Hindlimb muscle (tissue), 1 donor: ENCODE measurements at places on chromosomes 1 and 21. TPM values are rescaled to one million over a fixed set of nuclear protein-coding genes. Genes with fewer than 3 reads are reported as not detected.
A peak's percentile ranks its signal among the peaks of the same experiment; 100 is the strongest.

The VASH2 gene
- 34.8 TPM for polyA plus RNA-seq

The LMOD1 gene
- polyA plus RNA-seq, result 46.6 TPM

The LCE1D gene
- polyA plus RNA-seq, result not detected

The GNAT2 gene
- not detected for polyA plus RNA-seq

The APOBEC4 gene
- polyA plus RNA-seq, result not detected

The AURKAIP1 gene
- polyA plus RNA-seq, result 71.7 TPM

The ST6GALNAC5 gene
- 1.9 TPM for polyA plus RNA-seq

The C1QA gene
- polyA plus RNA-seq, result 39.3 TPM

- peak; percentile 34 for DNase-seq
Measured at GRCh38 chr21:42781971-42782722, 97.2 kb downstream of the WDR4 start.

DNA sequence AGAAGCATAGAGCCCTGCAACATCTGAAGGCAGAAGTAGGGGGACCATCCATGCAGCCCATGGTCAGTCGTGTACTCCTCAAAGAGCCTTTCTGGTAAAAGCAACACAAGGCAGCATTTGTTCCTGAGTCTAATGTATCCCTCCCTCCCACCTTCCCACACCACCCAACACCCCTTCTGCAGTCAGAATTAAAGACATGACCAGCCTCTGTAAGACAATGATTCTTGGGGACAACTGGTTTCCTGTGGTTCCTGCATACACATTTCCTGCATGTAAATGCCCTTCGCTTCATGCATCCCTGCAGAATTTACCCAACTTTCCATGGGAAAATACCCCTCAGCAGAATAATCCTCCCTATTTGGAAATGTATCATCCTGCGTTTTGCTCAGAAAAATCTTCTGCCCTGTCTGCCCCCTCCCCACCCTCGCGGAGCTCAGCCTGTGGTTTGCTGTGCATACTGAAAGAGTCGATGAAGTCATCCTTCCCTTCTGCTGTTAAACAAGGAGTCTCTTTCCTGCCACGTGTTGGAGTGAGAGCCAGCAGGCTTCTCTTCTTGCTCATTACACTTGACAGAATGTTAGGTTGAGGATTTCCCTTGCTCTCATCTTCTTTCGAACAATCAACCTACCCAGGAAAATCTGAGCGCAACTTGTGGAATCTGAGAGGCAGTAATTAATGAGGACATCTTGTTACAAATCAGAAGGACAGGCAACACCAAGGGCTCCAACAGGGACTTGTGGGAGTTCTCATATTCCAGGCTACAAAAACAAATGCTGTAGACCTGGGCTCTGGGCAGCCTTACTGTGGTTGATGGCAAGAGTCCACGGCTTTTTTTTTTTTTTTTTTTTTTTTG lies 4.7 kb downstream of the TNN start:
- DNase-seq, result peak; percentile 91

DNA sequence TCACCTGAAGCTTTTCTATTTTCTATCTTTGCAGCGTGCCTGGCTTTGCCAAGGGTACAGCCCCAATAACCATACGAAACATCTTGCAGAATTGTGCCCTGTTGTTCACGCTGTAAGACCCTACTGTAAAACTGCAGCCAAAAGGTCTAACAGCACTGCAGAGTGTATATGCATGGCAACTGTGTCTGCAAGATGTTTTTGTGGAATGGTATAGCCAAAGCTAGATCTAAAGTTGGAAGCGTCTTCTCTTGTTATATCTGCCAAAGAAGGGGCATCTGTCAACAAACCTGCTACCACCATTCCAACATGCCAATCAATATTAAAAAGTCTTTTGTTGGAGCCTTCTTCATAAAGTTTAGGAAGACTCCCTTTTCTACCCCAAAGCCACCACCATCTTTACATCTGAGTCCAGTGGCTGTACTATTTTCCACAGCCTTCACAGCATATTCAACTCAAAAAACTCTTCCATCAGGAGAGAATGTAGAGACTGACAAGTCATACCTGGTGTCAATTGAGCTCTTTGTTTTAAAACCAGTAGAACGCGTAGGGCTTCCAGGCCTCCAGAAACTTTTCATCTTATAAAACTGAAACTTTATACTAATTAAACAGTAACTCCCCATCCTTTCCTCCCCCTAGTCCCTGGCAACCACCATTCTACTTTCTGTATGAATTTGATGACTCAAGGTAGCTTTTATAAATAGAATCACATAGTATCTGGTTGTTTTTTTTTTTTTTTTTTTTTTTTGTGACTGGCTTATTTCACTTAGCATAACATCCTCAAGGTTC lies 40.0 kb downstream of the ZSCAN20 start:
- no peak for DNase-seq

- no peak for DNase-seq
Measured at GRCh38 chr1:43235451-43236121, 34.2 kb upstream of the TMEM125 start.

DNA sequence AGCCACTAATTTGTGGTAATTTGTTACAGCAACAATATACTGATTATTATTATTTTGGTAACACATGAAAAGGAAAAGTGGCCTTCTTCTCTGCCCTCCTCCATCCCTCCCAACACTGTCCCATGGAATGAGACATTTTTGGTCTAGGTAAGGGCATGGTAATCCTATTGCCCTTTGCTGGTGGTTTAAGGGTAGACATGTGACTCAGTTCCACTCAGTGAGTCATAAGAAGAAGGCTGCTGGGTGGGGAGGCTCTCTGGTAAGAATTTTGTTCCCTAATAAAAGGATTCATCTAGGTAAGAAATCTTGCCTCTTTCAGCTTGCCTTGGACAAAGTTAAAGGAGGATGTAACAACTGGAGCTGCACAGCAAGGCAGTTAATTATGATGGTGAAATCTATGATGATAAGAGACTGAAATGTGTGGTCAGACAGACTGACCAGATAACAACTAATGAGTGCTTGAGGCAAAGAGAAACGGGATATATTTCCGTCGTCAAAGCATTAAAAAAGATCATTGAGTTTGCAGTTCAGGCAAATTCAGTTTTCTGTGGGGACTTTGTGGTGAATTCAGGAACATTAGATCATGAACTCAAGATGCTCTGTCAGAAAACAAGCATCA lies 232.0 kb upstream of the KCNK2 start:
- DNase-seq, result no peak

GRCh38 chr1:173545688-173546087 lies 57.2 kb downstream of the SLC9C2 start:
- DNase-seq, result no peak

DNA sequence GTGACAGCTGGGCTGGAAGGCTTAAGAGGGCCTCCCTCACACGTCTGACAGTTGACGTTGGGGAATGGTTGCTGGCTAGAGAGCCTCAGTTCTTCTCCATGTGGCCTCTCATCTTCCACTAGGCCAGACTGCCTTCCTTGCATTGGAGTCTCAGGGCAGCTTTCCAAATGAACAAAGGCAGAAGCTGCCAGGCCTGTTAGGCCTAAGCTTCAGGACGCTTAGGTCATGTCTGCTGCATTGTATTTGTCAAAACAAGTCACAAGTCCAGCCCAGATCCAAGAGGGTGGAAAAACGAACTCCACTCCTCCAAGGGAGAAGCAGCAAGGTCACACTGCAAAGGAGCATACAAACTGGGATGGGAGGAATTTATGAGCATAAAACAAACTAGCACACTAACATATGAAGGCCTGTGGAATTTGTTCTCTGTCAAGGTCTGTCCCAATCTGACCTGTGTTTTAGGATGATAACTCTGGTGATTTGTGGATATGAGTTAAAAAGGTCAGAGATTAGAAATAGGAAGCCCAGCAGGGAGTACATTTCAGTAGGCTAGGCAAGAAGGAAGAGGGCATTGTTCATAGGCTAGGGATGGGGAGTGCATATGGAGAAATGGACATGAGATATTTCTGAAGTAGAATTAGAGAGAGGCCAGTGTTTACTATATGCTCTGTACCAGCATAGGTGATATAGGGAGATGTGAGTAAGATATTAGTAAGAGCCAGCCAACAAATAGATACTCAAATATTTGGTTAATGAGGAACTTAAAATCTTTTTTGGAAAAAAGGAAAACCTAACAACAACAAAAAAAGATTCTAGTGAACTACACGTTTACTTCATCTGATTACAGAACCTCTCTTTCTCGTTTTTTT lies 29.1 kb upstream of the CNN3 start:
- peak; percentile 36 for DNase-seq

- DNase-seq, result no peak
Measured at GRCh38 chr1:2523891-2524609, 2.3 kb downstream of the PANK4 start.

- no peak for DNase-seq
Measured at GRCh38 chr1:91476533-91477217, 24.0 kb upstream of the CDC7 start.

- DNase-seq, result no peak
Measured at GRCh38 chr1:228142701-228143136, 2.6 kb downstream of the GUK1 start.

- no peak for DNase-seq
Measured at GRCh38 chr21:31267644-31268043, 76.4 kb downstream of the TIAM1 start.

DNA sequence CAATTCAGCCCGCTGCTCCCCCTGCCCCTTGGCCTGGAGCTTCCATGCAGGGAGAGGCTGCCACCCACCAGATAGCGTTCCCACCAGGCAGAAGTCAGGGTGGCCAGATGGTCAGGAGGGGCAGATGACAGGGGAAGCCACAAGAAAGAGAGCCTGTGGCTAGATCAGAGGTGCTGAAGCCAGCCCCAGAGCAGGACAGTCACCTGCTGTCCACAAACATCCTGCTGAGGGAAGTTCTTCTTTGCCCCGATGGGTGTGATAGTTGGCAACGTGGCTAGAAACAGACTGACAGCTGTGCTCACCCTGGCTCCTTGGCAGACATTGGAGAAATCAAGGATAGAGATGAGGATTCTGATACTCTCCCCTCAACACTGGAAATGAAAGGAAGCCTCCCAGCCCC lies 27.2 kb upstream of the SRP9 start:
- no peak for DNase-seq

- DNase-seq, result no peak
Measured at GRCh38 chr1:38848071-38848470, 11.5 kb downstream of the RRAGC start.

GRCh38 chr21:20452935-20453334 lies 545.3 kb upstream of the NCAM2 start:
- DNase-seq, result no peak

GRCh38 chr1:914891-915280 lies 8.8 kb upstream of the SAMD11 start:
- no peak for DNase-seq

DNA sequence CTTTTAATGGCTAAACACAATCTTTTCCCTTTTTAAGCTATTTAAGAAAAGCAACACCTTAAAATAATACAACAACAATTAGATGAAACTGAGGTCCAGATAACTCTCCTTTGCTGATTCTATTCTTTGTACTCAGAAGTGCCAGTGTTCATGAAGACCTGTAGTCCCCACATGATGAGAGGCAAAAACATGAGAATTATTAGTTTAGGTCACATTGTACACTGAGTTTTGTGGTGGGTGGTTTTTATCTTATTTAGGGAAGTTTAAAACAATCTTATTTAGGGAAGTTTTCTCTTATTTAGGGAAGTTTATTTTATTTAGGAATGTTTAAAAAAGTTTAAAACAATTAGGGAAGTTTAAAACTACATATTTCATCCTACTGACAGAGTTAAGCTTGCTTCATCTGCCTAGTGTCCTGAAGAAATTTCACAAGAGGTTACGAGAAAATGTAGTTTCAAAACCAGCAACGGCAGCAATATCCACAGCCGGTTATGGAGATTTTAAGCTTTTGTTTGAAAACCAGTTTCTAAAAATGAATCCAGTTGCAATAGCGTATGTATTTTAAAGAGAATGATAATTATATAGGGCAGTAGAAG lies 7.8 kb upstream of the OR14I1 start:
- no peak for DNase-seq

DNA sequence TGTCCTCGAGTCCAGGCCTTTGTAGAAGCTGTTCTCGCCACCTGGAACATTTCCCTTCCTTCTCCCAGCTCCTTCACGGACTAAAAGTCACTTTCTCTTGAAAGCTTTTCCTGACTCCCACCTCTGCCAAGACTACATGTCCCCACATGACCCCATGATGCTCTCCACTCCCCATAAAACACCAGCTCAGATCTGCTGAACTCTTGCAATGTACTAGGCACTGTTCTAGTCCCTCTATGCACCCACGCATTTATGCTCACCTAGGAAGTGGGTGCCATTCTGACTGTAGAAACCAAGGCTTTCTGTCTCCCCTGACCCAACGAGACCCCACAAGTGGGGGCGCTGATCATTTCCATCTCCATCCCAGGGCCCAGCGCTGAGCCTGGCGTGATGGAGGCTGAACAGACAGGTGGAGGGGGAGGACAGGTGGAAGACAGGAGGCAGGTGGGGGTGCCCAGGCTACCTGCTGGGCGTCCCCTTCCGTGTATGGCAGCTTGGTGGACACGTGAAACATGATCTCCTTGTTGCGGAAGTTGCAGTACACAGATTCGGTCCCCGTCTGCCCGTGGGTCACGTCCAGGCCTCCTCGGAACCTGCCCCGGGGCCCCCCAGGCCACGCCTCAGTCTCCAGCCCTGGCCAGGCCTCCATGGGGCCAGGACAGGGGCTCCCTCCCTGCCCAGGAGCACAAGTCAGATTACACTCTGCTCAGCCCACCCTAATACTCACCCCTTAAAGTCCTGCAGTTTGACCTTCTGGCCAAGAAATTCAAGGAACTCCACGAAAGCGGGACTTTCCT lies 58.0 kb downstream of the RAP1GAP start:
- no peak for DNase-seq

DNA sequence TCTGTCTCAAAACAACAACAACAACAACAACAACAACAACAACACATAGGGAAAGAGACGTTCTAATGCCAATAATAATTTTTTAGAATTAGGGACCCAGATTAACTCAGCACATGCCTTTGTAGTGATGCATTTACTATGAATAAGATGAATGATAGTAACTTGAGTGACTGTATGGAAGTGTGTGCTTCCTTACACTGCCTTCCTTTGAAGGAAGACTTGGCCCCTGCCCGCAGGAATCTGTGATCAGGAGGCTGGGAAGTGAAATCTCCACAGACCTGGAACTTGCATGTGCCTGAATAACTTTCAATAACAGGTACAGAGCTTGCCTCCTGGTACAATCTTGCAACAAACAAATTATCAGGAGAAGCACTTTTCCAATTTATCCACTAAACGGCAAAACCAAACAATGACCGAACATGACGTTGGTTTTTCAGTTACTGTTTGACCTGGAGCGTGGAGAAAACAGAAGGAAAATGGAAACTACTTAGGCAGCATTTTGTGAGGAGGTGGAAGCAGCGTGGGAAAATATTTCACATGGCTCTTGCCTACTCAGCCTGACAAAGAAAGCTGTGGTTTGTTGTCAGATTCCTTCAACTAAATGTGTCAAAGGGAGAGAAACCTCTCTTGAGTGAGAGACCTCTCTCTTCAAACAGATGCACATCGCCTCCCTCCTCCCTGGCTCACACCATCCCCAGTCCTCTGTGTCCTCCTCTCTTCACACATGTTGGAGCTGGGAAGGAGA lies 10.1 kb upstream of the ABCA4 start:
- no peak for DNase-seq

DNA sequence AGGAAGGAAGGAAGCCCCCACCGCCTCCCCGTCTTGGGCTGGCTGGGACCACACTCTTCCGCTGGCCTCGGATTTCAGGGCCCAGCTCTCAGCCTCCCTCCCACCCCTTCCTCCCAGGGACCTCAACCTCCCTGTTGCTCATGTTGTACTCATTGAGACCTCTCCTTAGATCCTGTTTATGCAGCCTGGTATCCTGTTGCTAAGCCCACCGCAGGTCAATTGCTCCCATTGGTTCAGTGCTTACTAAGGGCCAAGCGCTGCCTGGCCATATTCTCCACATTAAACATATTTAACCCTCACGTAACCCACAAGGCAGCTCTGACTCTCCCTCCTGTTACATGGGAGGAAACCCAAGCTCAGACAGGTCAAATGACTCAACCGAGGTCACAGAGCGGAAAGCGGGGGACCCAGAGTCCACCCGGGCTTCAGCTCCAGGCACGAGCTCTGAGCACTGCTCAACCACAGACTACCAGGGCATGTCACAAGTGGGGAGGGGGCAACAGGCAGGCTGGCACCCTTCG lies 23.2 kb upstream of the H6PD start:
- DNase-seq, result no peak
